ENCODE measurements at places on chromosomes 2 and 18. TPM values are rescaled to one million over a fixed set of nuclear protein-coding genes. Genes with fewer than 3 reads are reported as not detected.

DNA sequence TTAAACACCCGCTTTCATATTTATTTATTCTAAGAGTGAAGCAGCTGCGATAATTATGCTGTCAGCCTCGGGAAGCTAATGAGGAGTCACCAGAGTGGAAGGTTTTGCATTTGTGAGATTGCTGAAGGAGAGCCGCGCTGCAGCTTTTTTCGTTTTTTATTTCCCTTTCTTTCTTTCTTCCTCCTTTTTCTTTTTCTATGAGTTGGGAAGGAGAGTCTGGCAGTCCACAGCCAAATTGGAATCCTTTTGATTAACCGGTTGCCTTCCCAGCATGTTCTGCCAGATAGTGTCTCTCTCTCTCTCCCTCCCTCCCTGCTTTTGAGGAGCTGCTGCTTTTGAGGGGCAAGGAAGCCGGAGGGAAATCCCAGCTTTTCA lies 82.1 kb downstream of the CDK15 start:
- no peak for DNase-seq

DNA sequence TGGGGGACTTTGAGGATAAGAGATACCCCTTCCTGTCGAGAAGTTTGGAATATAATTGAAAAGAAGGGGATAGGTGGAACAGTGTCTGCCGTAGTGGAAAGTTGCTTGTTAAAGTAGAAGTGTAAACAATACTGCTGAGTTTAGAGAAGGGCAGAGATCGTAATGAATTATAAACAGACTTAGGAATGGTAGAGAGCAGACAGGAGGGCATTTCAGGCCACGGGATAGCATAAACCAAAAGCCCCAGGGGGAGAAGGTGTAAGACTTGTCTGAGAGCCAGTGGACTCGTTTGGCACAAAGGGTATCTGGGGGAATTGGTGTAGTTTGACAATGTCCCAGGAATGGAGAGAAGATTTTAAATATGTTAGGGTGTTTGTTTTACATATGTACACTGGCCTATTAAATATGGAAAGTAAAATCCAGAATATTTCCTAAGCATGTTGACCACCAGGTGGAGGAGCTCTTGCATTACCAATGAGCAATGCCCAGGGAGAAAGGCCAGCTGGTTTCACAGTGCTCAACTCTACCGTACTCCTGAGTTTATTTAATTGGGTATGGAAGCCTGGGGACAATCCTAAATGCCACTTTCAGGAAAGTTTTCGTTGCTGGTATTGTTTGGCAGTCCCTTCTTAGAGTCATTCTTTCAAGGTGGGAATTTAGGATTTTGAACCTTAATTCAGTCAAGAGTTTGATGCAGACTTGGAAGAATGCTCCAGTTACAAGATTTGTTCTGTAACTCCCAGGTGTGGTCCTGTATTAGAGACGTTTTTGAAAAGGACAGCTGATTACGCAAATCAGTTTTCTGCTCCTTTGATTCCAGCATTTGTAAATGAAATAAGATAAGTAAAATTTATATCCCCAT lies 7.5 kb downstream of the COPS8 start:
- DNase-seq: peak; percentile 42

- peak; percentile 28 for DNase-seq
Observed at GRCh38 chr2:84388133-84388532, 70.9 kb downstream of the SUCLG1 start.

- no peak for DNase-seq
Observed at GRCh38 chr2:177076636-177077179, 135.9 kb upstream of the HNRNPA3 start.

DNA sequence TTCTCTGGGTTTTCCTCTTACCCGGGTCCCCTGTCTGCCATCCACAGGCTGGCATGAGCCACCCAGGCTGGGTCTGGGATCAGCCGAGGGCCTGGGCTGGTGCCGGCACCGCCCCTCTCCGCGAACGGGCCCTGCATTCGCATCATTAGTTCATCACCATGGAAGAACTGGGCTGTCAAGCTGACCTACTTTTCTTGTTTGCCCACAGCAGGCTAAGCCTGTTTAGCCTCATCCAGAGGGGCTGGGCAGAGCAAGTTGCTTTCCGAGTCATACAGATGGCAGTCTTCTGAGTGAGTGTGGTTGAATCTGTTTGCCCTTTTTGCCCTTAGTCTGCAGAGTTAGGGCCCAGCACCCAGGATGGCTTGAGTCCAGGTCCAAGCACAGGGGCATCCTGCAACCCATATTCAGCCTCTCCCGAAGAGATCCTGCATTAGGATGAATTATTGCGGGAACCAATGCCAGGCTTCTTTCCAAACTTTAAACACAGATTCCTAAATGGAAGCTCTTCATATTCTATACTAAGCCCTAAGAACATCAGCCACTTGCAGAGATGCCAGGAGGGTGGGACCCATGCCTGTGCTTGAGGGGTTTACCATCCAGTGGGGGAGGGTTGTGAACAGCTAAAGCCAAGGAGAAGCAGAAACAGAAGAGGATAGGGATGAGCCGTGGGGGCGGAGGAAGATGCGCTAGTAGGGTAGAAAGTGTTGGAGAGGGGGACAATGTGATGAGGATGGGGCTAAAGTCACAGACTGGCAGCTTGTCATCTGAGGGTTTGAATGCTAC lies 68.0 kb downstream of the NPAS2 start:
- DNase-seq: no peak

- no peak for DNase-seq
Observed at GRCh38 chr2:222054813-222055212, 244.0 kb downstream of the PAX3 start.

- no peak for DNase-seq
Observed at GRCh38 chr18:67938660-67939059, 422.1 kb upstream of the DSEL start.

- no peak for DNase-seq
Observed at GRCh38 chr2:201668402-201668910, 25.2 kb upstream of the TMEM237 start.

TMEFF2 gene
- total RNA-seq: 0.41 TPM

DNA sequence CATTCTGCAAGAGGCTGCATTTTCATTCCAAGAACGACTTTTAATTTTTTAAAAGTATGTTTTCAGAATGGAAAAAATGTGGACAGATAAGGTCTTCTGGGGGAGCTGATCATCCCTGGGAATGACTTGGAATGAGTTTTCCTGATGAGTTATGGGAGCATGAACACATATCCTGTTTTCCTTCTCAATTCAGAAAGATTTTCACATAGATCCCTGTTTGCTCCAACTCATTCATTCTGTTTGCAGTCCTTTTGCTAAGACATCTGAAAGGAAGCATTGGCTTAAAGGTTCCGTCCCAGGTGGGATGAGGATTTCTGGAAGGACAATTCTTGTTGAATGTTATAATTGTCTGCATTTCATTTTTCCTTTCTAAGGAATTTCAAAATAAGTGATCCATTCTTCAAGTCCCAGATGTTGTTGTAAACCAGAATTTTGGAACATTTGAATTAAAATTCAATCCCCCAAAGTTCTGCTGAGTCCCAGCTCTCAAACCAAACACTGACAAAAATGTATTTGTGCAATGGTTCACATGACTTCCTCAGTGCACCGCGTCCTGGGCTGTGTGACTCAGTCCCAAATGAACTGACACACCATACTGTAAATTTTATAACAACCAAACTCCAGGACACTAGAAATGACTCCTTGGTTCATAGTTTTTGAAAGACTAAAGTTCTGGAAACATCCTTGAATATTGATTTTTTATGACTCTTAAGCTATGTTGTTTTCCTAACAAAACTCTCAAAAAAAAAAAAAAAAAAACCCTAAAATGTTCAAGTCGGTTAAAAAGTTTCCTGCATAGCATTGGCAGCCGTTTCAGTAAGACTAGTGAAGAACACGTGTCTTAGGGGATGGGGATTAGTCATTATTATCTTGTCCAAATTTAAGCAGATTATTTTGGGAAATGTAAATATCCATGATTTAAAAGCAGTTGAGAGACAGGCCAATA lies 281.8 kb upstream of the TCF4 start:
- peak; percentile 25 for DNase-seq

DNA sequence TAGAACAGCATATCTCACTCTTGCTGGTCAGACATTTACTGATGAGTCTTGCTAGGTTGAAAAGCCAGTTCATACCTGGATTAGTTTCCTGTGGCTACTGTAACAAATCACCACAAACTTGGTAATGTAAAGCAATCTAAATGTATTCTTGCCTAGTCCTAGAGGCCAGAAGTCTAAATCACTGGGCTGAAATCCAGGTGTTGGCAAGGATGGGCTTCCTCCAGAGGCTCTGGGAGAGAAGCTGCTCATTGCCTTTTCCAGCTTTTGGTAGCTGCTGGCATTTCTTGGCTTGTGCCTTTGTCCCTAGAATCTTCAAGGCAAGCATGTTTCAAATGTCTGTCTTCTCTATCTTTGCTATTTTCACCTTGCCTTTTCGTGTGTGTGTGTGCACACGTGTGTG lies 62.3 kb upstream of the MAP4K3 start:
- DNase-seq: no peak

DNA sequence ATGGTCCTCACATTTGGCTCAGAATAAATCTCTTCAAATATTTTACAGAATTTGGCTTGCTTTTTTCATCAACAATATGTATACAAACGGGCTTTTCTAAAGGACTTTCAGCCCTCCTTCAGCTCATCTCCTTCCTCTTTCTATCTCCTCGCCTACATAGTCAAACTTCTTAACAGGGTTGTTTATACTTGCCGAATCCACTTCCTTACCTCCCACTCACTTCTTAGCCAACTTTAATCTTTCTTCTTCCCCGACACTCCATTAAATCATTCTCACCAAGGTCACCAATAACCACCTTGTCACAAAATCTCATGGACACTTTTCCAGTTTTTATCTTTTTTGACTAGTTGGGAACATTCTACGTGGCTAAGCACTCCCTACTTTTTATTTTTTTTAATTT lies 325.2 kb downstream of the PLCL1 start:
- no peak for DNase-seq

DOK6 gene
- total RNA-seq: 3.1 TPM

REG3A gene
- total RNA-seq: not detected

SEC11C gene
- 39.9 TPM for total RNA-seq

APOB gene
- 0.07 TPM for total RNA-seq

DNA sequence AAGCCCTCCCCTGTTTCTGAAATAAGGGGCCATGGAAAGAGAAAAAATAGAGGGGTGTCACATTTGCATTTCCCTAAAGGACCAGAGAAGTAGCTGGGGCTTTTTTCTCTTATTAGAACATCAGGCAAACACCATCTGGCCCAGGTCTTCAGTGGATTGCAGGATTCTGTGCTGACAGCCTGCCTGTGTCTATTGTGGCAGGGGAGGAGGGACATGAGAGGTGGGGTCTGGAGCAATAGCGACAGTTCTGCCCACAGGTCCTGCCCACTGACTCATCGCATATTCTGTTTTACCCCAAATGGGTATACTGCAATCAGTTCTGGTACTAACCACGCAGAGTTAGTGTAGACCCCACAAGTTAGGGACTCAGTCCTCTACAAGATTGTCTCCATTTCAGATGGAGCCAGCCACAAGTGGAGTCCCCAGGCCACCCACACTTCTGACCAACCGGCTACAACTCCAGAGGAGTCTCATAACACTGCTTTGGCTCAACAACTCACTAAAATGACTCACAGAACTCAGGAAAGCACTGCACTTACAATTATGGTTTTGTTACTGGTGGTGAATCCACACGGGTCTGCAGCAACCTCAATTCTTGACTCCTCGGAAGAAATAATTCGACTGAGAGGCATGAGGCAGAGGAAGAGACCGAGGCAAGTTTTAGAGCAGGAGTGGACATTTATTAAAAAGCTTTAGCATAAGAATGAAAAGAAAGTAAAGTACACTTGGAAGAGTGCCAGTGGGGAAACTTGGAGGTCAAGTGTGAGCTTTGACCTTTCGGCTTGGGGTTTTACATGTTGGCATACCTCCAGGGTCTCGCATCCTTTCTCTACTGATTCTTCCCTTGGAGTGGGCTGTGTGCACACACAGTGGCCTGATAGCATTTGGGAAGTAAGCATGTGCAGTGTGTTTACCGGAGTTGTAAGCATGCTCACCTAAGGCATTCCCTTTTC lies 146.4 kb upstream of the SPATS2L start:
- DNase-seq: peak; percentile 67

LAMA3 gene
- total RNA-seq: 0.50 TPM

DNA sequence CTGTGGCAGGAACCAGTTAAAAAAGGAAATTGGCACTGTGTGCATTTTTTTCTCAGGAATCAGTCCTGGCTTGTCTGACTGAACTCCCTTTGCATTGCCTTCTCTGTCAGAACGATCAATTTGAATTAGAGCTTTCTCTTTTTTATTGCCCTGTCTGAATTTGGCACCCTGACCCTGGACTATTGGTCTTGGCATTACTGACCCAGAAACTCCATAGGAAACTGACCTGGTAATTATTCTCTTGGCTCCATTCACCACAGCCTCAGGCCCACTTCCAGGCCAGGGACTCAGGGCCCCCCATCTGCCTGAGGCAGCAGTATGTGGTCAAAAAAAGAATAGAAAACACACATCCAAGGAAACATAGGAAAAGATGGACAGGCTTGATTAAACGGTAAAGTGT lies 32.0 kb upstream of the CCDC88A start:
- no peak for DNase-seq

DNA sequence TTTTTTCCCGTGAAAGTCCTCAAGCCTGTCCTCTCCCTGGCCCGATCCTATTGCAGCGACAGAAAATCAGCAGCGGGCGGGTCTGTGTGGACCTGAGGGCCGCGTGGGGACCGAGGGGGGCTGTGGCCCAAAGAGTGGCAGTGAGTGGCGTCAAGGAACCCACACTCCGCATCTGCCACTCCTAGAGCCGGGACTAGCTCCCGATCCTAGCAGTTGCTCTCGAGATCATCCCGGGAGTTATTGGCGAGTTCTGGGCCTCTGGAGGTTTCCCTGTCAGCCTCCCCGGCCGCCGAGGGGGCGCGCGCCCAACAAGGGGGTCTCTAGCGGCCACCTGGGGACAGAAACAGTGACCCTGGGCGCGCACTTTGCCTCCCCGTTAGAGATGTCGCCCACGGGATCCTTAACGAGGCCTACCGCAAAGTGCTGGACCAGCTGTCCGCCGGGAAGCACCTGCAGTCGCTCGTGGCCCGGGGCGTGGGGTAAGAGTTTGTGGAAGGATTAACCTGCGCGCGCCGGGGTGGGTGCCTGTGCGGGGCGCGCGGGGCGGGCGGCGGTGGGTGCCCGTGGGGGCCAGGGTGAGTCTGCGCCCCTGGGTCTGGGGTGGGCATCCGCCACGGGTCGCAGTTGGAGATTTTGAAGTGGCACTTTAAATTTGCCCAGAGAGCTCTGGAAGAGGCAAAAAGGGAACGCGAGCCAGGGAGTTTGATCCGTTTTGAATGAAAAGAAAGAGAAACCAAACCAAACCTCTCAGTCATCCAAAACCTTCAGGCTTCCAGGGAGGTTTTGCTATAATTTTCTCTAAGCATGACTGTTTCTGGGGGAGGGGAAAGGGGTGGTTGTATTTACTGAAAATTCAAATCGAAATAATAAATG lies 3.5 kb downstream of the ADCYAP1 start:
- no peak for DNase-seq

- DNase-seq: no peak
Observed at GRCh38 chr2:181570833-181571661, 85.9 kb downstream of the CERKL start.
